K562 (cell line): ENCODE measurements at places on chromosomes 5 and 9. TPM values are rescaled to one million over a fixed set of nuclear protein-coding genes. Genes with fewer than 3 reads are reported as not detected.

The FGF18 gene
- polyA plus RNA-seq, result 0.11 TPM in 1 of 2 replicates, not detected in the other

The PAEP gene
- 0.70 and 0.90 TPM in 2 replicates for polyA plus RNA-seq

The HTR1A gene
- not detected in 2 replicates for polyA plus RNA-seq

The PCDHB15 gene
- polyA plus RNA-seq, result 0.07 and 0.08 TPM in 2 replicates

The ISOC1 gene
- polyA plus RNA-seq, result 55.9 and 66.5 TPM in 2 replicates

The LECT2 gene
- polyA plus RNA-seq, result not detected in 2 replicates

The ADRA1B gene
- not detected in 2 replicates for polyA plus RNA-seq

The TNFSF15 gene
- not detected in 2 replicates for polyA plus RNA-seq
